ENCODE measurements at places on chromosomes 6 and 20.
A peak's percentile ranks its signal among the peaks of the same experiment; 100 is the strongest.

GRCh38 chr6:27505209-27506027 lies 32.5 kb upstream of the ZNF184 start:
- DNase-seq = peak; percentile 22

GRCh38 chr6:108395297-108395696 lies 100.4 kb downstream of the AFG1L start:
- no peak for DNase-seq

DNA sequence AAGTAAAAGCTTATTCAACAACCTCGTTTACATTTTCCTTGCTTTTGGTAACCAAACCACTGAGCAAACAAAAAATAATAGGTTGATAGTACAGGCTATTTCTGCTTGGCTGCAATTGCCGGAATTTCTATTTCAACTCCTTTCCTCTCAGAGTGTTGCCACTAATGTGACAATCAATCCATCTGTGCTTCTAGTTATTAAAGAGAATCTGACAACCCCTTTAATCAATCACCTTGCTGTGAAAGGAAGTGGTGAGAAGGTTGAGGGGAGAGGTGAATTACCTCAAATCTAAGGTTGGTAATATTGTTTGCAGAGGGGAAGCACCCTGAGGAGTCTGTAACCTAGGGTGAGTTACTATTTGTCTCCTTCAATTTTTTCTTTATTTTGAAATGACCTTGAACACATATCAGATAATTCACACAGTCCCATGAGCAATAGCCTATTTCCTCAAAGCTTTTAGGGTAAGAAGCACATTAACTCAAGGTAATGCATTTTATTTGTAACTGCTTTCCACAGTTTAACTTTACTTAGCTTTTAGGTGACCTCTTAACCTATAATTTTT lies 603.4 kb downstream of the MMUT start:
- DNase-seq = no peak

GRCh38 chr6:160365117-160365516 lies 16.9 kb downstream of the SLC22A3 start:
- no peak for DNase-seq

- peak; percentile 51 for DNase-seq
Measured at GRCh38 chr6:106702451-106703110, 73.2 kb downstream of the QRSL1 start.

DNA sequence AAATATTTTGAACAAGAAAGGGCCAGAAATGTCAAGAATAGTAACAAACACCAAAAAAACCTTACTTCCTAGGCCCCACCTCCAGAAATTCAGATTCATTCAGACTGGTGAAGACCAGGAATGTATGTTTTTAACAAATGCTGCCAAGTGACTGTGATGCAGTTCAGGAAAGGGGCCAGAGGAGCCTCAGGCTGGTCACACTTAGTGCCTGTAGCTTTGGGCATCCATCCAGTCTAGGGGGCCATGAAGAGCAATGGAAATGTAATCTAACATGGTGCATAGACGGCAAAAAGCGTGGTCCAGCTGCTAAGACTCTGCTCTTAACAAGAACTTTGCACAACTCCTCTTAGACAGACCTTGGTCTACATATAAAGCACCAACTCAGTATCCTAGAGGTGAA lies 7.1 kb downstream of the GJA1 start:
- no peak for DNase-seq

DNA sequence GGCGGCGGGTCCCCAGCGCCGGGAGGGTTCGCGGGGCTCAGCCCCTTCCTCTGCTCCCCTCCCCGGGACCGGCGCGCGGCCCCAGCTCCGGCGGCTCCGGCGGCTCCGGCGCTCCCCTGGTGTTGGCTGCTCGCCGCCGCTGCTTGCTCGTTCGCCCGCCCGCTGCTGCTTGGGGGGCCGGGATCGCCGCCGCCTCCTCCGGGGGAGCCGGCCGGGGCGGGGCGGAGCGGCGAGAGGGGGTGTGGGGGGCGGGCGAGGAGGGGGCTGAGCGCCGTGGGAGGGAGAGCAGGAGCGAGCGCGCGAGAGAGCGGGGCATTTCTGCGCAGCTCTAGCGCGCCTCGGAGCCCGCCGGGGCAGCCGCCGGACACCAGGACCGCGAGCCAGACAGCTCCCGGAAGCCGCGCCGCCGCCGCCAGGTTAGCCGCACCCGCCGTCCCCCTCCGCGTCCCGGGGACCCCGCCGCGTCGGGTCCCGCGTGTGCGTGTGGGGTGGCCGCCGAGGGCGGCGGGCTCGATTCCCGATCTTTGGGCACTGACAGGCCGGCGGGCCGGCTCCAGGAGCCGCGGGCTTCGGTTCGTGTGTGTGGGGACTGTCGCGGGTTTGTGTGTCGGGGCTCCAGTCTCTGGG lies 62.0 kb upstream of the EPB41L1 start:
- peak; percentile 62 for DNase-seq

- no peak for DNase-seq
Measured at GRCh38 chr6:166197361-166197760, 29.7 kb upstream of the TBXT start.

DNA sequence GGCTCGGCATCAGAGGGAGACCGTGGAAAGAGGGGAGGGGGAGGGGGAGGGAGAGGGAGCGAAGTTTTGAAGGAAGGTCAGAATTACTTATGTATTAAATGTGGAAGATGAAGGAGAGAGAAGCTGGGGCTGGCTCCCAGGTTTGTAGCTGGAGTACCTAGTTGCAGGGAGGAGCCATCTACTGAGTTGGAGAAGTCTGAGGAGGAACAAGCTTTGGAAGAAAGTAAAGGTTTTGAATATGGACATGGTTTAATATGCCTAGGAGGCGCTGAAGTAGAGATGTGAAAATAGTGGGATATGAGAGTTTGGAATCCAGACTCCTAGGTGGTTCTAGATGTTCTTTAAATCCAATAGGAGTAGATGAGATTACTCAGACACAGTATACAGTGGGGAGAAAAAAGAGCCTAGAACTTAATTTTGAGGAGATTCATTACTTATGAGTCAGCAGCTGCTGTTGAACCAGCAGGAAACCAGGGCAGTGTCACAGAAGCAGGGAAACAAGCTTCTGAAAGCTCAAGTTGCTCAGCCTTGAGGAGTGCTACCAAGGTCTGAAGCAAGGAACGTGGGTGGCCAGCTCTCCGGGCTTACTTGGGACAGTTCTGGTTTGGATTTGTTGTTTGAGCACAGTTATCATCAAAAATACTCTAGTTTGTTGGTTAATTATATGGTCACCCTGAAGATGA lies 149.3 kb downstream of the UTRN start:
- no peak for DNase-seq
